ENCODE measurements at places on chromosomes 6 and 20.
A peak's percentile ranks its signal among the peaks of the same experiment; 100 is the strongest.

DNA sequence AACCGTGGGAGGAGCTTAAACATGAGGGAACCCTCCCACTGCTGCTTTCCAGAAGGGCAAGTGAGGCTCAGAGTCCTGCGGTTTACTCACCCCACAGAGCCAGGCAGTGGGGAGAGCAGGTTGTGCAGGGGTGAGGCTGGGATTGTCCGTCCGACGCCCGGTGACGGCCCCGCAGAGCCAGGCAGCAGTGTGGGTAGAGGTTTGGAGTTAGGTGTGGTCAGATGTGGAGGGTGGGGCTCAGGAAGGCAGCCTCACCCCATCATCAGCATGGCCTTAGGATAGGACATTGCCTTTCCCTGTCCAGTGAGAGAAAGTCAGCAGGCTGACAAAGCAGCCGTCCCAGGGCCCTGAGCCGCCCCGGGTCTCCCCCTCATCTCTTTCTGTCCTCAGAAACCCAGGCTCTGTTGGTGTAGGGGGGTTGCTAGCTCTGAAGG, 234.6 kb downstream of the DLL1 start:
- peak; percentile 12 for DNase-seq

DNA sequence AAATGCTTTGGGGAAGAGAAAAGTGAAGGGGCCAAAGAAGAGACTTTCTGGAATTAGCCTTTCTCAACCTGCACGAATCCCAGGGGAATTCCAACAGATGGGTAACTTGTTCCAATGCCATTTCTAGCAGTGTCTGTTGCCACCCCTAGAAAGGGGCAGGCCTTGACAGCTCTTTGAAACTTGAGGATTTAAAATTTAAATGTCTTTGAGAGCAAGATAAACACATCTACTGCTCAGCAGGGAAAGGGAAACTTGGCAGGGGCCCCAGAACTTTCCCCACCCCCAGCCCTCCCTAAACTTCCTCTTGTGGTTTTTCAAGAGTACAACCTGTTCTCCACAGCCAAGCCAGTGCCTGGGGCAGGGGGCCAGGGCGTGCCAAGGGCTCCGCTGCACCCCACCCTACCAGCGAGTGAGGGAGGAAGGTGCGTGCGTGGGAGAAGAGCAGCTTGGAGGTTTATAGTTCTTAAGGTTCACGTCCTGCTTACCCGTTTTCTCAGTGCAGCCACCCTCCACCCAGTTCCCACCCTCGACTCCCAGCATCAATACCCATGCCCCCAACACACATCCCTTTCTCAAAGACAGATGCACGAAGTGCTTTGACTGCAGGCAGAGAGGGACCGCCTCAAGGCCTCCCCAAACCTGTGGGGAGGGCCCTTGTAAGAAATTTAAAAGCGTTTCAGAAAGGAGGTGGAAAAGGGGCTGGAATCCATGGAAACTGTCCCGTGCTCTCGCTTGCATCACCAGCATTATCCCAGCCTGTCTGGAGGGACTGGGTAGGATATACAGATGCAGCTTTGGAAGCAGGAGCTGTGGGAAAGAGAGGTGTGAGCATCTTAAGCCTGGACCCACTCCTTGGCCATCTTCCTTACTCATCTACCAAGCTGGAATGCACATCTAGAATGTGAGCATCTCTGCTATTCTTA, 4.5 kb upstream of the TAF8 start:
- DNase-seq = peak; percentile 84

DNA sequence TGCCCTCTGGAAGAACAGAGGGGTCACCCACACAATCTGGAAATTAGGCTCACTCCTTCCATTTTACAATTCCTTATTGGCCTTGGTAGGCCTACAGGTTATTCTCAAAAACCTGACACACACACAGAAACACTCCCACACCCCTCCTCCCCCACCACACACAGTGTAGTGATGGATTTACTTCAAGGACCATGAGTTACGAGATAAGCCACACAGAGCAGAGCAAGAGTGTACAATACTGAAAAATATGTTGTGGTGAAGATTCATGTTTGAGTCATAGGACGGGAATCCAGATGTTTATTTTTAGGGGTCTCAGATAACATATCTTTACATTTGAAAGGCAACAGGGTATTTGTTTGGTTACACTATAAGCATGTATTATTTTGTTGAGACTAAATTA, 291.9 kb downstream of the PLCB1 start:
- DNase-seq = no peak

DNA sequence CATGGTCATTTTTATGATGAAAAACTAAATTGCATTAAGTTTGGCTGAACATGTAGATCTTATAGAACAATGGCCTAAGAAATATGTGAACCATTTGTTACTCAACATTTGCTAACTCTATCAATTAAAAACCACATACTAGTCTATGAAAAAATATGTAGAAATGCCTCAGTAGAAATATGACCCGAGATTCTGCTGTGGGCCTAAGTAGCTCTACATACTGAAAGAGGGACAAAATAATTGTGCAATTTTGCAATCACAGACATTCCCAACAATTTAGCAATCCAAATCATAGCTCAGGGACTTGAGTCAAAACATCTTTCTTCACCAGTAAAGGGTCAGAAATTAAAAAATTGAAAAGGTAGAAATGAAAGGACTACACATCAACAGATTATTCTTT, 619.0 kb downstream of the FRK start:
- no peak for DNase-seq

- no peak for DNase-seq
These were observed 21.6 kb upstream of the TULP4 start for GRCh38 chr6:158290659-158291058.

DNA sequence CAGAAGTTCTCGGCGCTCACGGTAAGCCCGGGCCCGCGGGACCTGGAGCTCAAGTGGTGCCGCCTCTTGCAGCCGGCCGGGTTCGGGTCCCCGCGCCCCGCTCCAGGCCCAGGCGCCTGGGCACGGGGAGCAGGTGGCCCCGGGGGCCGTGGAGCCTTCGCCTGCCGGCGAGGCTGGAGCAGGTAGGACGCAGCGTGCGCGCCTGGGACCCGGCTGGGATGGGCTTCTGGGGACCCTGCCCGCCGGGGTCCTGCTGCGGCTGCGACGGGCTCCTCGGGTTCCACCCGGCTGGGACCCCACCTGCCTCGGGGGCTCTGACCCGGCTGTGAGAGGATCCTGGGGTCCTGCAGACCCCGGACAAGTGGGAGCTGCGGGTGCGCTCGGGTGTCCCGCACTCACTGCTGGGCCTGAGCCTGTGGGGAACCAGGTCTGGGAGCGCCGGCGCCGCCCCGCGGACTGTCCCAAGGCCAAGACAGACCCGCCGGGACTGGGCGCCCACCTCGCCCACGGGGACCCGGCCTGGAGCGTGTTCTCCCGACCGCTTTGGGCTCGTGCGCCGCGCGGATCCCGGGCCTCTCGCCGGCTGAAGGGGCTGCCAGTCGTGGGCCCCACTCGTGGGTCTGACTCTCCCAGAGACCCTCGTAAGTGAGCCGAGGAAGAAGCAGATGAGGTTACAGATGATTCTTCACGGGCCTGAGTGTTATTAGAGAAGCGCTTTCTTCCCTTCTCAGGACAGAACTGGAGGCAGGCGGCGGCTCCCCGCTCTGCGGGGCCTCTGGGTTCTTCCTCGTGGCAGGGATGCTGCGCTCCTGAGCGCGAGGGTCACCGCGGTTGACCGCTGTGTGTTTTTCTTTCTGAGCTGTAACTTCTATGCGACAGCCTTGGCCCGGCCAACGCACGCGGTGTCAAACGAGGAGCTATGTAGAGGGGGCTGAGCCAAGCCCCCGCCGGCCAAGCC, 729 bp downstream of the SMOC2 start:
- DNase-seq = no peak

DNA sequence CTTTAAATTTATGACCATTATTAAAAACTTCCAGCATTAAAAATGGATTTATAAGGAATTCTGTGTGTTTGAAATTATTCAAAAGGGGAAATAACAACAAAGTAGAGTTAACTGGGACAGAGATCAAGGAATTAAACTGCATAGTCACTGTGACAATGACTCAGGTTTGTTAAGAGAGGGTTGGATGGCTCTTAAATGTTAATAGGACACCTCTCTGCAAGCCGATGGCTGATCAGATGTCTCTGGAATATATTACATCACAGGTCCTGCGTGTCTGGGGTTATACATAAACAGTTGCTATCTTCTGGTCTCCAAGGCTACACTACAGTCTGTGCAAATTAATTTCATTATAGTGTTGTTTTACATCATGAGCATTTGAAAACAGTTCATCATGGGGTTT, 574.3 kb downstream of the COL12A1 start:
- no peak for DNase-seq
